Stimulated activated CD8-positive, alpha-beta memory T cell treated with anti-CD3 and anti-CD28 coated beads, Interleukin-15, amount 100 ng/mL, for 24 hours (primary cell): ENCODE measurements at places on chromosomes 2 and 18.

DNA sequence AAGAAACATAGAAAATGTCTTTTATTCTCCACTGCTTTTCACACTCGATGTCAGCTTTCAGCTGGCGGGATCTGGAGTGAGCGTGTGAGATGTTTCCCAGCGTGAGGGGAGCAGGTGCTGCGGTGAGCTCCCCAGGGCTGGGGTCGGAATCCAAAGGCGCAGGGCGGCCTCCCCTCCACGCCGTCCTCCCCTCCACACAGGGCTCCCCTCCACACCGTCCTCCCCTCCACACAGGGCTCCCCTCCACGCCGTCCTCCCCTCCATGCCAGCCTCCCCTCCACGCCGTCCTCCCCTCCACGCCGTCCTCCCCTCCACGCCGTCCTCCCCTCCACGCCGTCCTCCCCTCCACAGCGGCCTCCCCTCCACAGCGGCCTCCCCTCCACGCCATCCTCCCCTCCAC lies 26.9 kb upstream of the KCNG2 start:
- no peak for DNase-seq

DNA sequence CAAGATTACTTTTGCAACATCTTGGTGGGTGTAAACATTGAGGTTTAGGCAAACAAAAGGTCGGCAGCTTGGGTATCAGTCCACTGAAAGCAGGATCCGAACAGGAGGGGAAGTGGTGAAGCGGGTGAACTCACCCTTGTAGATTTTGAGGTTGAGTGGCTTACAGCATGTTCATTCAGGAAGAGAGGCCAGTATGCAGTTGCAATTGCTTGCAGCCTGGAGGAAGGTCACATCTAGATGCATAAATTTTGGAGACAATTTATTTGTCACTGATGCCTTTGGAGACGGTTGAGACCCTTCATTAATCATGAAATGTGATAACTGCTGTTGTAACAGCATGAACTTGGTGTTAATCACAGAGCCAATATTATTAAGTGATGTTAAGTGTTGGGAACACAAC lies 131.1 kb downstream of the LTBP1 start:
- no peak for DNase-seq

DNA sequence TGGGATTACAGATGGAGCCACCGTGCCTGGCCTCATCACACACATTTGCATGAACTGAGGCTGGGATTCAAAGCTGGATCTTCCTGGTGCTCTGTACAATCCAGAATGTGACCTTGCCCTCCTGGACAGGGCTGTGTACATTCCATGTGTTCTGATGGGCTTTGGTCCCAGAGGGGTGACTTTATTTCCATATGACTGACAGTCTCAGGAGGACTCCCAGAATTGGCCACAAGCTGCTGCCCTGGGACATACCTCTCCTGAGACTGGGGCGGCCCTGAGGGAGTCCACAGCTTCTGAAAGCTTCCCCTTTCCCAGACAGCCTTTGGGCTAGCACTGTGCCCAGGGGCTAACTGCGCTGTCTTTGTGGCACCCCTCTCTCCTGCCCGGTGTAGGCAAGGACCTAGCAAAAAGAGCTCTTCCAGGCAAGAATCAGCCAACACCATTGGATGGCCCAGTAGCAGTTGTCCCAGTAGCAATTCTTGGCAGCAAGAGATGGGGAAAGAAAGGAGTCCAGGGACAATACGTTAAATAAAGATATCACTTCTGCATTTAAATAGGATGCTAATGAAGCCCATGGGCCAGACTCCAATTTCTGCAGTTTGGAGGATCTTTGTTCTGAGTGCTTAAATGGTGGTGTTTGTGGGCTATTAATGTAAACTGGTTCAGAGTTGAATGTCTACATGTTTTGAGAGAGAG lies 26.4 kb upstream of the ZNF532 start:
- DNase-seq = no peak

DNA sequence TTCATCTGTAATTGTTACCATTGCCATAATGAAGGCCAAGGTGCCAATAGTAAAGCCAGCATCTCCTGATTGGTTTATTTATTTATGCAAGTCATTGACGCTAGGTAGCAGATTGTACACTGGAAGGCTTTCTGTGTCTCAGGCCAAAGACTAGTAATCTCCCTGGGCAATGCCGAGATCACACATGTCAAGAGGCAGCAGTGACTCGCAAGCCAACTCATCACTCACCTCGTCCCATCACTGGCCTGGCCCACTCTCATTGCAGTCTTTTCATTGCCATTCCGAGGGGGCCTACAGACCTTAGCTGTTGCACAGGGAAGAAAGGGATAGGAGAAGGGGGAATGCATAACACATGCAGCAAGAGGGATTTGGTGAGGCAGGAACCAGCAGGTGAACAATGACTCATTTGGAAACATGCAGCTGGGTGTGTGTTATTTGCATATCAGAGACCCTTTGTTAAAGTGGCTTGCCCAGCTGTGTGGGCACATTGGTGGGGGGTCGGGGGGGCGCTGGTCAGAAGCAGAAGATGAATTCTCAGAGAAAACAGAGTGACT lies 448.7 kb upstream of the HNRNPA3 start:
- DNase-seq = no peak

DNA sequence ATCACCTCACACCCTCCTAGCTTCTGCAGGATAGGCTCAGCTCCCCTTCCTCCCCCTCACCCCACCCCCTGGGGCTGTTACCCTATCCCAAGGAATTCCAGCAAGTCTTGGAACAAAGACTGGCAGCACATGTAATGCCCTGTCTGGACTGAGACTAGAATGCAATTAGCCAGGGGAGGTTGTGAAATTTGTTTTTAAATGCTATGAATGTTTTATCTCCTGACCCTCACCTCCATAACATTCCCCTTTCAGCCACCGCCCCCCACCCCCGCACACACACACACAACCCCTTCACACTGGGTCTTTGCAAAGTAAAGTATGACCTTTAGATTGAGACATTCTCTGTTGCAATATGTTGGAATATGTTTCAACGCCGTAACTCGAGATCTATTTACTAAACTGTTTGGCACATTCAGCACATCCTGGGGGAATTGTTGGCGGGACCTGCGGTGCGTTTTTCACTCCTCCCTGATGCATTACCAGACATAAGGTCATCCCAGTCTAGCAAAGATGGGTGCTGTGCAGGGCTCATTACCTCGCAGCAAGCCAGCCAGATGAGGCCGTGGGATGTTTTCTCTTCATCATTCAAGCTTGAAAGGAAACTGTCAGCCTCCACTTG lies 290.7 kb upstream of the SLC14A2 start:
- no peak for DNase-seq

DNA sequence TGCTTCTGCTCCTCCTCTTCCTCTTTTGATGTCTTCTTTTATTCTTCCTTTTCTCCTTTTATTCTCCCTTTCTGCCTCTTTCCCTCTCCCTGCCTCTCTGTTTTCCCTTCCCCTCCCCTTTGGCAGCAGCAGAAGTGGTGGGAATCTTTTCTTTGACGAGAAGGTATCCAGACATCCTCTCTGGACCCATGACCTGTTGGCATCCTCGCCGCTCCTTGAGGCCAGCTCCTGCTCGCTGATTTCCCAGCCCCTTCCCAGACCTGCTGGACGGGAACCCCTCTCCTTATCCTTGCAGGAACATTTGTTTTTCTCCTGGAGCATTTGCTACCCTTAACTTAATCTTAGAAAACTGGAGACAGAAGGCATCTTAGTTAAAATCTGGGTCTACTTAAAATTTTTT lies 130.5 kb downstream of the LPIN1 start:
- no peak for DNase-seq

- DNase-seq = no peak
These were observed 18.6 kb downstream of the ADCYAP1 start for GRCh38 chr18:923144-923866.

- DNase-seq = no peak
These were observed 128.0 kb downstream of the NFATC1 start for GRCh38 chr18:79523736-79524180.

GRCh38 chr2:96341641-96342040 lies 6.1 kb downstream of the NCAPH start:
- DNase-seq = no peak

- no peak for DNase-seq
These were observed 104.9 kb upstream of the CAVIN2 start for GRCh38 chr2:191951832-191952231.
